ENCODE measurements at places on chromosomes 5 and 9. TPM values are rescaled to one million over a fixed set of nuclear protein-coding genes. Genes with fewer than 3 reads are reported as not detected.

GRCh38 chr9:100170556-100170955 lies 71.5 kb downstream of the INVS start:
- H3K4me3 ChIP-seq: no peak overlapping the region
- H3K4me1 ChIP-seq: no peaks in the 10 kb centered on the region
- peaks cover 27% of the 10 kb centered on the region for H3K36me3 ChIP-seq
- H3K27ac ChIP-seq: no peak overlapping the region
- no peak for DNase-seq

Gene RLN1
- total RNA-seq: 0.41 TPM

DNA sequence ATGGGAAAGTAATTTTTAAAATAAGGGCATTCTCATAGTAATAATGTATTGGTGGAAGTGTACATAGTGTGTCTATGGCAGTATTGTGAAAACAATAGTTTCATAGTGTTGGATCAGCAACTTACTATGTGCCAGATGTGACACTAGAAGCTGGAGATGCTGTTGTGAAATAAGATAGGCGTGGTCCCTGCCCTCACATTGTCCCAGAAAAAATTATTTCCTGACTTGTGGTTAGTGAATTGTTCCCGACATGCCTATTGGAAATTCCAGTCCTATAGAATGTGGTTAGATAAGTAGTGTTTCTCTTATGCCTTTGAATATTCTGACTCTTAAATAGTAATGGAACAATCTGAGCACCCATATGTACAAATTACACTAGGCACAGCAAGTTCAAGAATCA lies 55.3 kb upstream of the MTAP start:
- no peak overlapping the region for H3K27ac ChIP-seq
- no peak overlapping the region for H3K4me3 ChIP-seq
- no peaks in the 10 kb centered on the region for H3K36me3 ChIP-seq
- no peak for DNase-seq

- peaks cover 41% of the 10 kb centered on the region for H3K4me1 ChIP-seq
- peak overlapping the region; percentile 79 for H3K4me3 ChIP-seq
- no peaks in the 10 kb centered on the region for H3K27me3 ChIP-seq
Measured at GRCh38 chr9:130824079-130824478, 11.0 kb upstream of the ABL1 start.

GRCh38 chr5:124193371-124193789 lies 553.1 kb downstream of the ZNF608 start:
- no peak for DNase-seq
- no peaks in the 10 kb centered on the region for H3K36me3 ChIP-seq
- H3K27me3 ChIP-seq: peaks cover 27% of the 10 kb centered on the region
- no peak overlapping the region for H3K4me3 ChIP-seq
- H3K4me1 ChIP-seq: peaks cover 41% of the 10 kb centered on the region

GRCh38 chr9:89610391-89610925 lies 5.6 kb downstream of the GADD45G start:
- DNase-seq: no peak
- peaks cover 16% of the 10 kb centered on the region for H3K27me3 ChIP-seq
- H3K4me1 ChIP-seq: peaks cover 14% of the 10 kb centered on the region
- no peak overlapping the region for H3K4me3 ChIP-seq

Gene SPINK13
- total RNA-seq: not detected

DNA sequence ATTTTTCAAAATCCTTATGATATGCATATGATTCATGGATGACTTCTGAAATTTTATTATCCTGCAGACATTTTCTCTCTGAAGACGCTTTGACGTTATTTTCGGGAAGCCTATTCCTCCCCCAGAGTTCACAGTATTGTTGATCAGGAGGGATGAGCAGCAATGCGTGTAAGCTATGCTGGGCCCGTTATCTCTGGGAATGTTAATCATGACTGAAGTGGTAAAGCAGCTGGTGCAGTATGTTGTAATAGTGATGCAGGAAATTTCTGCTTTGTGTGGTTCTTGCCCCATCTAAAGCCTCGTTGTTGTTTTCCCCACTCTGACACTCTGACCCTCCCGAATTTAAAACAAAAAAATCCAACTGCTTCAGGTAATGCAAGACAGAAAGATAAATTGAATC lies 1797.8 kb upstream of the WWC1 start:
- no peaks in the 10 kb centered on the region for H3K27me3 ChIP-seq
- H3K4me3 ChIP-seq: no peak overlapping the region
- peaks cover 12% of the 10 kb centered on the region for H3K4me1 ChIP-seq
- no peak for DNase-seq
- no peak overlapping the region for H3K27ac ChIP-seq

Gene WNK2
- 75.5 TPM for total RNA-seq

DNA sequence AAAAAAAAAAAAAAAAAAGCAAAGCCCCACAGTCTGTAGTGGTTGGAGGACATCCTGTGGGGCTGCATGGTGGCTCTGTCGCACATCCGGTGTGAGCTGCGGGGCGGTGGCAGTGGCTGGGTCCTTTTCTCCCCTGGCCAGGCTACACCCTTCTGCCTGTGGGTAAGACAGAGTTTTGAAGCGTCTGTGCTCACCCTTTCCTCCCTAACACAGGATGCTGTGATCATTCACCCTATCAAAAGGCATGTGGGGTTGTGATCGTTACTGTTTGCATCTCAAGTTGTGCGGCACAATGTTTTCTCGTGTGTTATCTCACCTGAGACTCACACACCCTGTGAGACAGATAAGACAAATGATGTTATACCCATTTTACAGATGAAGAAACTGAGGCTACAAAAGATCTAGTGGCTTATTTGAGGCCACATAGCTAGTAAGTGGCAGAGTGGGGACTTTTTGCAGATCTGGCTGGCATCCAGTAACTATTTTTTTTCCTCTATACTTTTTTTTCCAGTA lies 17.5 kb downstream of the IRF1 start:
- H3K36me3 ChIP-seq: no peaks in the 10 kb centered on the region
- peaks cover 29% of the 10 kb centered on the region for H3K4me1 ChIP-seq
- H3K27ac ChIP-seq: no peak overlapping the region
- H3K4me3 ChIP-seq: no peak overlapping the region
- no peaks in the 10 kb centered on the region for H3K27me3 ChIP-seq

DNA sequence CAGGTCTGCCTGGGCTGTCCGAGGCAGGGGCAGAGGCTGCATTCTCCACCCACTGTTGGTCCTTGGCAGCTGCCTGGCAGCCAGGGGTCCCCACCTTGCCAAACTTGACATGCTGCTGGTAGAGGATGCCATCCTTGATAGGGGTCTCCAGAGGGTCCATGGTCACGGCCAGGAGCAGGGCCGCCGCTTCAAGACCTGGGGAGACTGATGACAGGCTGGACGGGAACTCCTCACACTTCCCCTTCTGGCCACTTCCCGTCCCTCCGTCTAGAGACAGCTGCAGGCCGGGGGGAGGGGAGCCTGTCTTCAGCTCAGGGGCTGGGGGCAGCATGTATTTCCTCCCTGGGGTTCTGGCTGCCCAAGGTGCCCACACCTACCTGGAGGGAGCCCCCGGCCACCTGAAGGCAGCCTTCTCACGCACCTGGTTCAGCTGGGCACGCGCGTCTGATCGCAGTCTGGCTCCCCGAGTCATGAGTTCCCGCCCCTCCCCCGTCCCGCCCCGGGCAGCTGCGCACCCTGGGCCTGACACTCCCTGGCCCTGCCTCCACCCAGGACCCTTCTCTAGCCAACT lies at the start of gene DOK3:
Gene DOK3, minus strand, starts transcription at position 446 of the 571 bp plus-strand sequence. Its CDS starts 286 bp downstream, at position 160.
- H3K27me3 ChIP-seq: no peaks in the 10 kb centered on the region
- no peak within 1 kb of the TSS for H3K27ac ChIP-seq
- no peak for DNase-seq
- no peak within 1 kb of the TSS for H3K4me3 ChIP-seq
- no peaks in the 10 kb centered on the region for H3K4me1 ChIP-seq

Gene ELAVL2
- 11.6 TPM for total RNA-seq

DNA sequence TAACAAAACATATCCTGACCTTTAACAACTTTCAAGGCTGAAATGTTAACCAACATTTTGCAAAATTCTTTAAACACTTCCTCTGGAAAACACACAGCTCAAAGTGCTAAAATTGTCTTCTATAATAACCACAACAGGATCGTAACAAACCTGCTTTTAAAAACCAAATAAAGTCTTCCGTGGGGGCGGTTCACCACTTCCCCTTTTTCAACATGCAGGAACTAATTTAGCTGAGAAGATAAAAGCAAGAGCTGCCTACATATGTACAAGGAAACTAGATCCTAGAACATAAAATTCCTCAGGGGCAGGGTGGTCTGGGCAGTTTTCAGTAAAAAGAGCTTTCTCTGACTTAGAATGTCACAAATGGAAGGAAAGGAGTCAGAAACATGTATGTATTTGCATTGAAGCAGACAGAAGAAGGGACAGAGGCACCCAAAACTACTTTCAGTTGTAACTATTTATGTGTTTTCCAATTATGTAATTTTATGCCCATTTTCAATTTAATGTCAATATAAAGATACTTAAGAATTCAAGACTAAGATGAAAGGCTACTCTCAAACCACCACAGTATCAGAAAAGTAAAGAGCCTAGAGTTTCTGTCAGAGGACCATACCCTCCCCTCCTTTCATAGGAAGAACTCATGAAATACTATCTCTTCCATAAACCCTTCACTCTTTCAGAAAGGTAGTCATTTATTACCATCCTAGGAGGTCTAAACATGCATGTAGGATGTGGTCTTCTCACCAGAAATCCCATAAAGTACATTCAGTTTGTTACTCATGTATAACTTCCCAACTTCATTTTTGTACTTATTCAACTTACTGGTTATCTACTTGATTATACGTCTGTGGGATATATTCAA lies 185.9 kb upstream of the RASA1 start:
- no peaks in the 10 kb centered on the region for H3K27me3 ChIP-seq
- DNase-seq: no peak
- no peak overlapping the region for H3K4me3 ChIP-seq
- no peaks in the 10 kb centered on the region for H3K4me1 ChIP-seq
- H3K36me3 ChIP-seq: no peaks in the 10 kb centered on the region

DNA sequence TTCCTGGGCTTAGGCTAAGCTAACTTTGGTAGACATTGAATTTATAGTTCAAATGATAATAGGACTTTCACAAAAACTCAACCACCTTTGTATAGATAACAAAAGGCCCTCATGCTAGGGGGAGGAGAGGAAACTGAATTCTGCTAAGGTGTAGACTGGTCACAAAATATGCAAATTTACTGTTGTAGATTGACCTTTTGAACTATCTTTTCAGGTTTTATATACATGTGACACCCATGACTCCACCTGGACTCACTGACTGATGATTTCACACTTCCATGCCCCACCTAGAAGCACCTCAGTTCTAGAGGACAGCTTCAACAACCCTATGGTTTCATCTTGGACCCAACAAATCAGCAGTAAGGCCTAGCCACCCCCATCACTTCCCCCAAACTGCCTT lies 165.7 kb downstream of the CEMIP2 start:
- H3K27ac ChIP-seq: no peak overlapping the region
- DNase-seq: no peak
- no peak overlapping the region for H3K4me3 ChIP-seq
- H3K4me1 ChIP-seq: no peaks in the 10 kb centered on the region
- no peaks in the 10 kb centered on the region for H3K36me3 ChIP-seq

DNA sequence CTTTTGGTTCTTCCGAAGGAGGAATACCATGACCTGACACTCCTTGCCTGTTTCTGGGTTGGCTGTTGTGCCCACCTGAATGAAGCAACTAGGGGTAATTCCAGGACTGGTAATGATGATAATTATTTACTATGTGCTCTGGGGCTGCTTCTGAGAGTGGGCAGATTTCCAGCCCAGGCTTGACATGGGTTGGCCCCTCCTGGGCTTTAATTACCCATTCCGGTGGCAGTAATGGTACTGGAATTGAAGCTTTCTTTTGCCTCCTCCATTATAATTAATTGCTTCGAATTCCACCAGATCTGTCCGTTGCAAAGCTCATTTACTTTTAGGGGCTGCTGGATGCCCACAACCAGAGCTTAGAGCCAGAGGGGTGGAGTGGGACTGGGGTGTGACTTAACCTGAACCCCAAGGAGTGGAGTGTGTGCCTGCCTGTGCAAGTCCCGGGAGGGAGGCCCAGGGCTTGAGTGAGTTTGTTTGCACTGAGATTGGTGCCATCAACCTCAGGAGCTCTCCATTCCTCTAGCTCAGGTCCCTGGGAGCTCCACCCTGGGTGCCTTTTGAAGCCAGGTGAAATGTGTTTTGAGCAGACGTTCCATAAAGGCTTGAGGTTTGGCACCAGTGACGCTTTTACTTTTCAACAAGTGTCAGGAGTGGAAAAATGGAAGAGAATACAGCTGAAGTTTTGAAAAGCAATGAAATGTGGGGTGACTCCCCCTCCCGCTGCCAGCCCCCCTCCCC lies 214.6 kb downstream of the PDZD2 start:
- peaks cover 23% of the 10 kb centered on the region for H3K27me3 ChIP-seq
- H3K4me1 ChIP-seq: peaks cover 26% of the 10 kb centered on the region
- no peak for DNase-seq
- peak overlapping the region; percentile 60 for H3K4me3 ChIP-seq
- H3K27ac ChIP-seq: peak overlapping the region; percentile 74
- H3K36me3 ChIP-seq: no peaks in the 10 kb centered on the region

GRCh38 chr5:123868881-123869280 lies 356.9 kb downstream of the CSNK1G3 start:
- no peak overlapping the region for H3K4me3 ChIP-seq
- H3K27ac ChIP-seq: no peak overlapping the region
- H3K27me3 ChIP-seq: peaks cover 18% of the 10 kb centered on the region
- no peak for DNase-seq
- H3K36me3 ChIP-seq: no peaks in the 10 kb centered on the region

- H3K4me1 ChIP-seq: peaks cover 17% of the 10 kb centered on the region
- no peak overlapping the region for H3K4me3 ChIP-seq
- no peaks in the 10 kb centered on the region for H3K27me3 ChIP-seq
- DNase-seq: no peak
- no peak overlapping the region for H3K27ac ChIP-seq
Measured at GRCh38 chr5:116616876-116617275, 42.3 kb upstream of the SEMA6A start.

Data from type B pancreatic cell (in vitro differentiated cells).